H7 (cell line): ENCODE measurements at places on chromosomes 3 and 15.

GRCh38 chr3:32454731-32455608 lies 47.7 kb downstream of the CMTM6 start:
- DNase-seq, result no peak

- no peak for DNase-seq
These were observed 10.9 kb upstream of the ALDH1L1 start for GRCh38 chr3:126191246-126191645.

DNA sequence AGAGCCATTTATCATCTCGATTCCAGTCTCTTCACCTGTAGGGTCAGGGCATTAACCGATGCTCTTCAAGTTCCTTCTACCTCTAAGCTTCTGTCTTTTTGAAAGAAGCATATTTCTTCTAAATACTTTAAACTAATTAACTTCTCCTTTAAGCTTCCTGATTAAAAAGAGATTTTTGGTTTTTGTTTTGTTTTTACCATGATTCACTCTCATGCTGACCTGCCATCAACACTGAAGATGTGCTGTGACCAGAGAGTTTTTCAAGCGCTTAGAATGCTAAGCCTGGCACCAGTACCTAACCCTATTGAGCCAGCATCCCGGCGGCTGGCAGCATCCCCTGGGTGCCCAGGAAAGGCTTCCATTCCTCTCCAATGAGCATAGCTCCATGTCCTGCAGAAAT lies 89.3 kb downstream of the FOXP1 start:
- no peak for DNase-seq

GRCh38 chr15:38307251-38307650 lies 54.6 kb downstream of the SPRED1 start:
- DNase-seq, result no peak

GRCh38 chr15:89321521-89322410 lies 12.9 kb downstream of the POLG start:
- no peak for DNase-seq

DNA sequence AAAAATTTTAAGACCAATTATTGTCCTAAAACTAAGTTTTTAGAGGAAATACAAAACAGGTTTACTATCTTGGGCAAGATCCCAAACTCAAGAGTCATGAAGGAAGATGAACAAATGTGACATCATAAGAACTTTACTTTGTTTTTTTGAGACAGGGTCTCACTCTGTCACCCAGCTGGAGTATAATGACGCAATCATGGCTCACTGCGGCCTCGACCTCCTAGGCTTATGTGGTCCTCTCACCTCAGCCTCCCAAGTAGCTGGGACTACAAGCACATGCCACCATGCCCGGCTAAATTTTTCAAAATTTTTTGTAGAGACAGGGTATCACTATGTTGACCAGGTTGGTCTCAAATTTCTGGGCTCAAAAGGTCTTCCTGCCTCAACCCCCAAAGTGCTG lies 69.3 kb downstream of the PCSK6 start:
- DNase-seq, result no peak

DNA sequence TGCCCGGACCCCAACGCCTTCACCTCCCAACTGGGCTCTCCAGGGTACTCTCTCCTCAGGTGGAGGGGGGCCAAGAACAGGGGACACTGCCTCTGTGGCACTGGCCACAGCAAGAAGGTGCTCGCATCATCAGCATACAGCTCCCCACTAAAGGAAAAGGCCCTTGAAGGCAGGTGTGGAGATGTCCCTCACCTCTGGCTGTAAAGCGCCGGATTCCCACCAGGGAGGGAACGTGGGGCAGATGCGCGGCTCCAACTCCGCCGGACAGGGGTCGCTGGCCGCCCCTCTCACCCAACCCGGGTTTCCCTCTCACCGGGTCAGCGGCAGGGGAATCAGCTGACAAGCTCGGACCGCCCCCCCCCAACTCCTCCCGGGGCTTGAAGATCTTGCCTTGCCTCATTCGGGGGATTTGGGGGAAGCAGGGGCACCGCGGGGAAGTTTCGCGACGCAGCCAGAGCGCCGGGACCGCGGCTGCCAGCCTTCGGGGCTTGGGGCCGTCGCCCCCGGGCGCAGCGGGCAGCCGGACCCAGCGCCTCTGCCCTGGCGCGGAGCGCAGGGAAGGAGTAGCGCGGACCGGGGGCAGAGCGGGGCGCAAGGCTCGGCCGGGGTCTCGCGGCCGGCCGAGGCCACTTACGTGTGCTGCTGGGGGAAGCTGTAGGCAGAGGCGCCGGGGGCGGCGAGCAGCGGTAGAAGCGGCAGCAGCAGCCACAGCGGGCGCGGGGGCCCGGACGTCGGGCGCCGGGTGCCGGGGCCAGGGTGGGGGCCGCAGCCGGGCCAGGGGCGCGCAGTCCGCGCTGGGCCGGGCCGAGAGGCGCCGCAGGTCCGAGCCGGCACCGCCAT lies 630 bp downstream of the CACNA2D2 start:
- peak; percentile 91 for DNase-seq

DNA sequence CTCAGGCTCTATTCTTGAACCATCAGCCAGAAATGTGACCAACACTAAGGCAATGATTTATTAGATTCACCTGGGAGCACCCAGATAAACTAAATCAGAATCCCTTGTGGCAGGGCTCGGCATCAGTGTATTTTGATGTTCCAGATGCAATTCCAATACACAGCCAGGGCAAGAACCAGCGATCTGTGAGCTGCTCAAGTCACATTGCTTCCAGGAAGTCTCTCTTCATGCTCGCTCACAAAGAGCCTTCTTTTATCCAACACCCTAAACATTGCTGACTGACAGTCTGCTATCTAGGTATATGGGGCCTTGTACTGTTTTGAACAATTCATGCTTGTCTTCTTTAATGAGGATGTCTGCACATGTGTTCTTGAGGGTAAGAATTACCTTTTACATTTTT lies 40.9 kb upstream of the GOLGA8J start:
- no peak for DNase-seq

GRCh38 chr3:139024968-139025367 lies 4.2 kb upstream of the PRR23B start:
- DNase-seq, result no peak

DNA sequence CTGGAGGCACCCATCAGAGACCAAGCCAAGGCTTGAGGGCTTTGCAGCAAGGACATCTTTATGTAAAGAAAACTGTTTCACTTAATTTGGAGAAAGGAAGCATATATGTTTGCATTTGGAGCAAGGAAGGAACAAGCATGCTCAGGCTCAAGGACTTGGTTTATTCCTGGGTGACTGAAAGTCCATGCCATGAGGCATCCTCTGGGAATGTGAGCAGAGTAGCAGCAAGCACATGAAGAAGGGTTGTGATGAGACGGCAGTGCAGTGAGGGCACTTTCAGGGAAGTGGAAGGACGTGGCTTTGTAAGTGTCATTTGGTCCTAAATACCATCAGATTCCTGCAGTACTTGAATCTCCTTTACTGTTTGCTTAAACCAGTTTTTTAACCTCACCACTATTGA lies 26.8 kb downstream of the POLG start:
- DNase-seq, result no peak

DNA sequence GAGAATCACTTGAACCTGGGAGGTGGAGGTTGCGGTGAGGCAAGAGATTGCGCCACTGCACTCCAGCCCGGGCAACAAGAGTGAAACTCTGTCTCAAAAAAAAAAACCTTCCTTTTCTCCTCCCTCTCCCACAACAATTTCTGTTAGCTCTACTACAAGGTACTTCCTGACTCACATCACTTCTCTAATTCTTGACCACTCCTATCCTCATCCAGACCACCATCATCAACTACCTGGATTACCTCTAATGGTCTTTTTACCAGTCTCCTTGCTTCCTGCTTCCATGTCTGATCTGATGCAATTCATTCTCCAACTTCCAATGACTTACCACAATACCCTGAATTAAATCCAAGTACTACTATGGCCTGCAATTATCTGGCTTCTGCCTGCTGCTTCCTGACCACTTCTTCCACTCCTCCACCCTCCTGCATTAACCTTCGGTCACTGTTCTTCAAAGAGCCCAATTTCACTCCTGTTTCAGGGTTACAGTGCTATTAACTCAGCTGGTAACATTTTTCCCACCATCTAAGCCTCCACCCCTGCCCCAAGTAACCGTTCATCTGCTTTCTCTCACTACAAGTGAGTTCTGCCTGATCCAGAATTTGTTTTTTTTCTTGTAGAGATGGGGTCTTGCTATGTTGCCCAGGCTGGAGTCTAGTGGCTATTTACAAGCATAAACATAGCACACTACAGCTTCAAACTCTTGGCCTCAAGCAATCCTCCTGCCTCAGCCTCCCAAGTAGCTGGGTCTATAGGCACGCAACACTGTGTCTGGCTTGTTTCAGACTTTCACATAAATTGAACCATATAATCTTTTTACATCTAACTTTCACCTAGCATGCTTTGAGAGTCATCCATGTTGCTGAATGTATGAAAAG lies 27.8 kb downstream of the DCAF1 start:
- no peak for DNase-seq

DNA sequence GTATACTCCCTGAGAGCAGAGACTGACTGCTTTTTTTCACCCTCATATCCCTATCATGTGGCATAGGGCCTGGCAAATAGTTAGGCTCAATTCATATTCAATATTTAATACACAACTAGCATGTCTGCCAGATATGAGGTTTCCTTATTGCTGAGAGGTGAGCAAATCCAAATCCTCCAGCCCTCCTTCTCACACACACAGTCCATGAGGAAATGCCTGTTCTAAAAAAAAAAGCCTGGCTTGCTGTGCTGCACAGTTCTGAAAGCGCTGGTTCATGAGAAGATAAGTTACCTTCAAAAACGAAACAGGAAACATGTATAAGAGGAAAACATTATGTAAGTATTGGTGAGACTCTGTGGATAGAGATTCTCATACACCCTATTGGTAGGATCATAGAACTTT lies 15.5 kb upstream of the ACAP2 start:
- no peak for DNase-seq

GRCh38 chr15:28897861-28898585 lies 12.2 kb downstream of the APBA2 start:
- DNase-seq, result no peak

DNA sequence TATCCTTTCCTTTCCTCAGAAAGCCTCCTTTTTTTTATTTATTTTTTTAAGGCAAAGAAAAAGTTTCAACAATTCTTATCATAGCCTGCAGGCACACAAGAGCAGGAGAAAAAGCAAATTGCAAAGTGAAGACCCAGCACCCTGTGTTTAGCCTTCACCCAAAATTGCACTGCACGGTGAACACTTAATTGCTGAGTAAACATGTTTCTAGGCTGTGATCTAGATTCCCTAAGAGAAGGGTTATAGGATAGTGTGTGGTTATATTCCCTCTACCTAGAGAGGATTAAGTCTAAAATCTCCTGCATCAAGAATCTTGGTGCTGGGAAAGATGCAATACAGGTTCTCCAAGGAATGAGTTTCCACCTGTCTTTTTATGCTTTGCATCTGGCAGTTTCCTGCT lies 70.2 kb upstream of the BFSP2 start:
- DNase-seq, result no peak

DNA sequence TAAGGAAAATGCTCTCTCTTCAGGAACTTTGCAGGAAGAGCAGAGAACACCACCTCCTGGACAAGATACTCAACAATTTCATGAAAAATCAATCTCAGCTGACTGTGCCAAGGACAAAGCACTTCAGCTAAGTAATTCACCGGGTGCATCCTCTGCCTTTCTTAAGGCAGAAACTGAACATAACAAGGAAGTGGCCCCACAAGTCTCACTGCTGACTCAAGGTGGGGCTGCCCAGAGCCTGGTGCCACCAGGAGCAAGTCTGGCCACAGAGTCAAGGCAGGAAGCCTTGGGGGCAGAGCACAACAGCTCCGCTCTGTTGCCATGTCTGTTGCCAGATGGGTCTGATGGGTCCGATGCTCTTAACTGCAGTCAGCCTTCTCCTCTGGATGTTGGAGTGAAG lies 200.5 kb downstream of the AKAP13 start:
- no peak for DNase-seq

- peak; percentile 80 for DNase-seq
These were observed 66.2 kb upstream of the CSTA start for GRCh38 chr3:122258757-122259371.

DNA sequence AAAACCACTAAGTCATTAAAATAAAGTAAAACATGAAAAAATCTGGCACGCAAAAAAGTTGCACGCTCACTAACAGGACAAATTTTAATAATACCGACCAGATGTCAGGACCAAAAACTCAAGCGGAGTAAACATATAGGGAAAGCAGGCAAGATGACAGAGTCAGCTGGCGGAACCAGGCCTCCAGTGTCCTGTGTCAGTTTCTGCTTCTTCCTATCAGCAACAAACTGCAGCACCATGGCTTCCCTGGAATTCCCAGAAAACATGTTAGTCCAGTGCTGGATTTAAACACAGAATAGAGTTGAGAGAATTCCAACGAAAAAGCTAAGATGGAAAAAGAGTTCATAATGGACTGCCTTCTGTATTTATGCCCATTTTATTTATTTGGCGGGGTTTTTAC lies 169.1 kb upstream of the ARHGEF26 start:
- no peak for DNase-seq

DNA sequence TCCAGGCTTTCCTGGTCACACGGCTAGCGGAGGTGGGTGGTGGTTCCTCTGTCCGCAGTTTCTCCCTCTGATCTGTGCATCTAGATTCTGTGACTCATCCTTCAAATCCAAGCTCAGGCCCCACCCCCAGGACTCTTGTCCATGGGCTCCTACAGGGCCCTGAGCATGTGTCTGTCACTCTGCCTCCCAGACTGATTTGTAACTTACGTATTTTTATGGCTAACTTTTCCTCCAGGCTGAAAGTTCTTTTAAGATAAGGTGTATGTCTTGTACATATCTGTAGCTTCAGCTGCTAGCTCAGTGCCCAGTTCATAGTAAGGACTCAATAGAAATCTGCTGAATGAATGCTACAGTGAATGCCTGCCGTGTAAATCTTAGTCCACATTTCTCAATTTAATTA lies 8.0 kb downstream of the ESYT3 start:
- peak; percentile 66 for DNase-seq

GRCh38 chr15:70636540-70637165 lies 126.7 kb downstream of the UACA start:
- DNase-seq, result peak; percentile 21

DNA sequence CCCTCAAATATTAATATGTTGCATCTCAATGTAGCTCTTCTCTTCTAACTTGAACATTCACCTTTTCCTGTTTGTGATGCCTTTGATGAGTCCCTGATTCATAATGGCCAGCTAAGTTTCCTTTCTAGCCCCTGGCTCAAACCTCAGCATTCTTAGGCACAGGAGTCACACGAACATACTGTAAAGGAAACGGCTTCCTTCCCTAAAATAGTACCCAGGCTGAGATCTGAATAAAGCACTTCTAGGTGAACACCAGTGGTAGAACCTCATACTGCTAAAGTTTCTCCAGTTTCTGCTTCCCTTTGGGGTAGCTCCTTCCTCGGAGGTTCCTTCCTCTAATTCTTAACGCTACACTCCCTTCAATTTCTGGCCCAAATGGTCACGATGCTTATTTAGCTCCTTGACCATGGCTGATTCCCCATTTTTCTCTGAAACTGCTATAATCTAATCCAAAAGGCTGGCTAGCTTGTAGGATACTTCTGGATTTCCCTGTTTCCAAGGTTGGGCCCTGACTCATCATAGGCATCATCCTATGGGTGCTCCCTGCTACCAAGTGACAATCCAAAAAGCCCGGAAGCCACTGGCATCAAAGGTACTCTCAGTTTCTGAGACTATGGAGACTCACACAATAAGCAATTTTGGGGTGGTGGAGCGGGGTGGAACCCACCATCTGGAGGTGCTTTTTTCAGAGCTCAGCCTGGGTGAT lies 2.4 kb downstream of the ANAPC13 start:
- DNase-seq, result no peak

GRCh38 chr15:74832826-74833225 lies 6.4 kb downstream of the CPLX3 start:
- DNase-seq, result no peak
